ENCODE measurements at places on chromosomes 7 and 10. TPM values are rescaled to one million over a fixed set of nuclear protein-coding genes. Genes with fewer than 3 reads are reported as not detected.

GRCh38 chr7:85023066-85023712 lies 163.7 kb downstream of the SEMA3D start:
- peak; percentile 36 for DNase-seq

DNA sequence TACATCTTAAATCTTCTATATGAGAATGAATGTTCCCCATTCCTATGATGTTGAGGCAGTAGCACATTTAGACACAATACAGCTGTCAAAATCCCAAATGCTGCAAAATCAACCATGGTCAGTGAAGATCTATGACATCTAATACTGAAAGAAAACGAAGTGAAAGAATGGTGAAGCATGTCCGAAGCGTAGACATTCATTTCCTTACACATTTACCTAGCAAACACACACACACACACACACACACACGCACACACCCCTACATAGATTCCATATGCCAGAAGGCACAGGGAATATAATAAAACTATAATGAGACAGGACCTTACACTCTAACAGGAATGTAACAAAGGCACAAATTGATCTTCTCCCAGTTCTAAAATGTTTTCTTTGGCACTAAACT lies 32.5 kb downstream of the CCDC6 start:
- DNase-seq: no peak

Gene HOXA9
- 0.30 TPM for total RNA-seq

DNA sequence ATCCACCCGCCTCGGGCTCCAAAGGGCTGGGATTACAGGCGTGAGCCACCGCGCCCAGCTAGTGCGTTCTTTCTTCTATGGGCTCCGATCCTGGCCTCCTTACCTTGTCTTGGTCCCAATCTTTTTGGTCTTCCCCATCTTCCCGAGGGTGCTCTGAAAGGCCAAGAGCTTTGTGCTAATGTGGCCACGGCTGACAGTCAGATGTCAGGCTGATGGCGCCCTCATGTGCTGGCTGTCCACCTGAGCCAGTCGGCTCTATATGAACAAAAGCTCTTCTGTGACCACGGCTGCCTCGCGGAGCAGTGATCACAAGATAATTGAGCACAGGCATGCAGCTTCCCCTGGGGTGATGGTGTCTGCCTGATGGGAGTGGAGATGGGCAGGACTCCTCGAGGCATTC lies 11.0 kb upstream of the AHCYL2 start:
- DNase-seq: peak; percentile 53

DNA sequence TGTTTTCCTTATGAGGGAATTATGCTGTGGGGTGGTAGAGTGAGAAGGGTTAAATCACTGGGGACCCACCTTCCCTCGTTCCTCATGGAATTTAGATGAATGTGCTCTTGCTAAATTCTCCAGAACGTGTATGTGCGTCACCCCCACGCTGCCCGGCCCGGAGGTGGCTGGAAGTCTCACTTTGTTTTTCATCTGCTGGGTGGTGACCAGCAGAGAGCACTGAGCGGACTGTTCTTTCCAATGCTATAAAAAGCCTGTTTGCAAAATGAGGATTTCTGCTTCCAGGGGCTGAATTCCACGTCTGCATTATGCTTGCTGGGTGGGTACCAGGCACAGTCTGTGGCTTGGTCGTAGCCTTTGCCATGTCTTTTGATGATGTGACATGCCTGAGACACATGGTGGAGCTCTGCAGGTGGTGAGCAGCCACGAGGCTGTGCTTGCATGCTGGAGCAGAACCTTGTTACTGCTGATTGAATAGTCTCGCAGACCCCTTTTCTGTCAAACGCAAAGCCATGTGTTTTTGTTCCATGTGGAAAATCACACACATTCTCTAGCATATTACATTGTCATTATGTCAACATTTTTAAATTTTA lies 31.9 kb upstream of the INSYN2A start:
- no peak for DNase-seq

DNA sequence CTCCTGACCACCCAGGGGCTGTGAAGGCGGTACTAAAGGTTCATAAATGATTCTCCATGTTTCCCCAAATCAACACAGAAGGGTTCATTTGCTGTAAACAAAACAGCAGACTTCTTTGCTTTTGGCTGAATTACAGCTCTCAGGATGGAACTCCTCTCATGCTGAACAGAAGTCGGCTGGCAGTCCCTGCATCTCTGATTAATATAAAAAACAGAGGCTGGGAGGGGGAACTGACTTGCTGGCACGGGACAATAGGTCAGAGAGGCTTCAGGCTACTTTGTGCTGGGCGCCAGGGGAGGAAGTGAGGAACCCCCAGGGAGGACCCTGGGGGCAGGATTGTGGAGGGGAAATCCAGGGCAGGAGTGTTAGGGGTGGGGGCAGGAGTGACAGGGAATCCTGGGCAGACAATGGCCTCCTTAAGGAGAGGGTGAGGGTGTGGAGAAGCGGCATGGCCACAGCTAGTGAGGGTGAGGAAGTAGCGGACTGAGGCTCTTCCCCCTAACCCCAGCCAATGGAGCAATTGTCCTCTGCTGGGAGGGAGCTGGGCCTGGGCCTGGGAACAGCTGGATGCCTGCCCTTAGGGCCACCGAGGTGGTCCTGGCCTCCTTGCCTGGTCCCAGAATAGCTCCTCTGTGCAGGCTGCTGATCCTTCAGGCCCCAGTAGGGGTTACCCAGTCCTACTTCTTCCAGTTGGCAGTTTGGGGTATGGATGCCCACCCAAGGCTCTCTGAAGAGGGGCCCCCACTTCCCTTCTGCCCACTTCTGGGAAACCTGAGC lies 9.2 kb upstream of the SFRP5 start:
- peak; percentile 97 for DNase-seq
